T-helper 2 cell (primary cell): ENCODE measurements at places on chromosomes 6 and 20.
A peak's percentile ranks its signal among the peaks of the same experiment; 100 is the strongest.

GRCh38 chr6:78835817-78836216 lies 31.5 kb upstream of the IRAK1BP1 start:
- no peak for DNase-seq

DNA sequence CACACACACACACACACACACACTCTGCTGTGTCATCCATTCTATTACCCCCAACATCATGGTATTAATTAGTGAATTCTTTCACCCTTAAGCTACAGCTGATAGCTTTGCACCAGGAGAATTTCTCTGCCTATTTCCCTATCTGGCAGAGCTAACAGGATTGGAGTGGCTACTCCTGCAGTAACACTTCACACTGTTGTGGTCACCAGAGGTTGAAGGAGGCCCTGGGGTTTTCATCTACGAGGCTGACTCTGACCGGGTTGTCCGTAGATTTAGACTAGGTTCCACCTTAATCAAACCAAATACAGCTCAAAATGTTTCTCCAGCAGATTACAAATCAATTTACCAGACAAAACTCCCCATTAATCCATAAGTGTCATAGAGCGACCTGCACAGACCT lies 69.2 kb upstream of the RIPOR2 start:
- DNase-seq: no peak

DNA sequence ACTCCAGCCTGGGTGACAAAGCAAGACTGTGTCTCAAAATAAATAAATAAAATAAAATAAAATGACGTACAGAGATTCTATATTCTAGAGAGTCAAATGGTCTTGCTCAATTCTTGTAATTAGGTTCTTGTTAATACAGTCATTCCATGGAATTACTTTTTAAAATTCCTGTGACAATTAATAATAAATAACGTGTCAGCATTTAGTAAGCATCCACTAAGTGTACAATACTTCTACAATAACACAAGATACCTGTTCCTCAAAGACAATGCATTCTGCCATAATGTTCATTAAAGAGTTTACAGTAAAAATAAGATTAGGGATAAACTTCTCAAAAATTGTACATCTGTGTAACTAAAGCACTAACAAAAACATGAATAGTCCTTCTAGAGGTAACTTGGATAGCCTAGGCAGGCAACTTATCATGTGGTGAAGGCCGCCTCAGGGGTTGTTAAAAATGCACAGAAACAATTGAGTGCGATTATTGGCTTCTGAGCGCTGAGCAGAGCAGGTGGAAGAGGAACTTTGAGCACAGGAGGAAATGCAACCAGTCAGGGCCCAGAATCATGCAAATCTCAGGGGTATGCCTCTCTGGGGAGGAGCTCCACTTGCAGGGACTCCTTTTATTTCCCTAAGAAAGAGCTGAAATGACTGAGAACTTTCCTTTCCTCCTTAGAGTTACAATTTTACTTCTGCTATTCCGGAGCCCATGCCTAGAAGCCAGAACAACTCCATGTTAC lies 37.1 kb downstream of the QRSL1 start:
- no peak for DNase-seq

GRCh38 chr20:1472556-1473245 lies 6.1 kb upstream of the NSFL1C start:
- no peak for DNase-seq

DNA sequence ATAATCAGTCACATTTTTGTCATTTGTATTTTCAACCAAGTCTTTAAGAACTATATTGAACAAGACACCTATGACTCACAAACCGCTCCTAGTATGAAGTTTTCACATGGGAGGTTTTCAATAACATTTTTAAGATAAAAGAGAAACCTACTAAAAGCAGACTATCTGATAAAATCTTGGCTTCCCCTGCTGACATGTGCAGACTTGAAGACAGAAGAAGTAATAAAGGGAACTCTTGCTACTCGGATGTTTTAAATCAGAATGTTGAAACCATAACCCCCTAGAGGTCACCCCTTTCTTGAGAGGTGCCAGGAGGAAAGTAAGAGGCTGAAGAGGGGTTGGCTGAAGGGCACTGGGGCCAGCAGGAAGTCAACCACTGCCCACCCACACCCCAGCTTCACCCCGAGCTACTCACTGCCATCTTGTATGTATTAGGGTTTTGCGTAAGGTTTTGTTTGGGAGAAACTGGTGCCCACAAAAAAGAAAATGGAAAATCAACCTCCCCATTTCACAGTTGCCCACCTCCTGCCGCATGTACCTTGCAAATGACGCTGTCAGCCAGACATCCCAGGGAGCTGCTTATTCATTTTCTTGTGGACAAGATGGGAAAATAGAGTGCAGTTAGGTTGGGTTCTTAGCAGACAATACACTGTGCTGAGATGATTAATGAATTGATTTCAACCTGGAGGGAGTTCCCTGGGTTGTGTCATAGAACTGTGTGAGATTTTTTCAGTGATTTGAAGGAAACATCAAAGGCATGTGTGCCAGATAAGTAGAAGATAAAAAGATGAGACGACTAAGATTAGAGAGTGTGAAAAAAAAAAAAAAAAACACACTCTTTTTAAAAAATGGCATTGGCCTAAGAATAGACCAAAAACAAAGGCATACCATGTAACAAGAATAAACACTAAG lies 83.2 kb upstream of the TAB2 start:
- peak; percentile 89 for DNase-seq

DNA sequence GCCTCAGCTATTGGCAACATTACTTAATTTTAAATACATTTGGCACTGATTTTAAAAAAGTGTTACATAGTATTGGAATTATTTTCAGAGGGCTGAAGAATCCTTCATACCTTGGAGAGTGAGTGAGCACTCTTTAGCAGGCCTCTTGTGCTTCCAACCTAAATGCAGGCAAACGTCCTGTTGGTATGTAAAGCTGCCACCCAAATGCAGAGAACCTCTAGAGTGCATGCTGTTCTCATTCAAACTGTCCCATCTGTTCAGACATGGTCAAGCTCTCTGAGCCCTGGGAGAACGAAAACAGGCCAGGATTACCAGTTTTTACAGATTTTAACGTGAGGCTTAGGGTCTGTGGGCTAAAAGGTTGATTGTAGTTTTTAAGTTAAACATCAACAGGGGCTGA lies 378.0 kb upstream of the FLRT3 start:
- no peak for DNase-seq

- DNase-seq: no peak
Observed at GRCh38 chr6:80143419-80143937, 37.0 kb downstream of the BCKDHB start.

GRCh38 chr6:83872386-83873118 lies 13.1 kb downstream of the CYB5R4 start:
- DNase-seq: no peak

DNA sequence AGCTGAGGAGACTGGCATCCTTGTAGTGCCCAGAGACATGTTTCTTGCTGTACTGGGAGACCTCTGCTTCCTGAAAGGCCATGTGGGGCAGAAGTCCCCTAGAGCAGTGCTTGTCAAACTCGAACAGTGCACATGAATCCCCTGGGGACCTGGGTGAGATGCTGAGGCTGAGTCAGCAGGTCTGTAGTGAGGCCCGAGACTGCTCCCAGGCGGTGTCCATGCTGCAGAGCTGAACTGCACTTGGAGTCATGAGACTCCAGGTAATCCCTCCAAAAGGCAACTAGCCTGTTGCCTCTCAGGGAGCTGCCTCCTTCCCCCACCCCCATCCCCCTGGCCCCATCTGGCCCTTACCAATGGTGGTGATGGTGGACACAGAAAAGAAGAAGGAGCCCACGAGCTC lies 3.7 kb downstream of the KCNK17 start:
- DNase-seq: no peak

DNA sequence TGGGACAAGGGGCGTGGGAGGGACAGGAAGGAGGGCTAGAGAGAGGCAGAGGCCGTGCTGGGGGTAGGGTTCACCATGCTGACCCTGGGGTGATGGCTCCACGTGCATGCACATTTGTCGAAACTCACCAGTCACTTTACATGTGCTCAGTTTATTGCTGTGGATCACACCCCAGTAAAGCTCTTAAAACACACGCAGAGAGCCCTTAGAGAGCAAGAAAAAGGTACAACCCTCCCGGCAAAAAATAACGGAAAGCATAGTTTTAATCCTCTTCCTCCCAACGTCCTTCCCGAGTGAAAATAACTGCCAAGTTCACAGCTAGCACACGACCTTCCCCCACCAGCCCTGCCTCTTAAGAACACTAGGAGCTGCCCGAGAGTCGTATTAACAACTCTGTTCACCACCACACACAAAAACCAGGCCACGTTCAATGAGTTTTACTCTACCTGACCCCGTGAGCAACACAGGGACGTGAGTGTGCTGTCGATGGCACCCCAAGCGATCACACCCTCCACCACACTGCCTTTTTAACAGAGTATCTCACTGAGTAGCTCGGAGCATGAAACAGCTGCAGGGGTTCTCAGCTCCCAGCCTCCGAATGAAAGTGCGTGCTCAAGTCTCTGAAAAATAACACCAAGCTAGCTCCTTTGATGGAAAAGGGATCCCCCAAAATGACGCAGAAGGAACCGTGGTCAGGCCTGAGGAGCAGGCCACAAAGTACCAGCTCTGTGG lies 39.7 kb downstream of the TAF4 start:
- no peak for DNase-seq

DNA sequence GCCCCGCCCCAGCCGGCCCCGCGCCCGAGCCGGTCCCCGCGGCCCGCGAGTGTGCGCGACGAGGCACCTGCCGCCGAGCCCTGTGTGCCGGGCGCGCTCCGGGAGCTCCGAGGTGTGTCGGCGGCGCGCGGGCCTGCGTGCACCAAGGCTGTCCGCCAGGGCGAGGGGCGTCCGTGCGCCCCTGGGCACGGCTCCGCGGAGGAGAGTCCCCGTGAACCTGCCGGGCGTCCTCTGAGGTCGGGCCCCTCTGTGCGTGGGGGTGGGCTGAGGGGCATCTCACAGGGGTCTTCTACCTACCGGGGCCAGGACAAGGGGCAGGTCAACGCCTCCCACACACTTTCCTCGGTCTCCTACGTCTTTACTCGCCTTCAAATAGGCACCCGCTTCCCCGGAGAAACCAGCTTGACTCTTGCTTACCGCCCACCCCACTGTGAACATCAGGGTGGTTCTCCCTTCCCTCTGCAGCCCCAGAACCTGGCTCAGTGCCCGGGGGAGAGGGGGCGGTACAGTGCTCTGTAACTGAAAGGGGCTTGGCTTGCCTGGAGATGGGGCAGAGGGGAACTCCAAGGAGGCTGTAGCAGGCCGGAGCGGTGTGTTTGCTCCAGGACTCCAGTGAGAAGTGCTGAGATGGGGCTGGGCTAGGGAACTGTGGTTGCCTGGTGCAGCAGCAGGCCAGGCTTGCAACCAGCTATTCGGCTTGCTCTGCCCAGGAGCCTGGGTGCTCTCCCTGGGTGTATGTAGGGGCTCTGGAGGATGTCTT lies at the start of gene SAMD10:
Gene SAMD10 (minus strand): TSS at position 86 of the 760 bp plus-strand sequence. CDS start 175 bp downstream, outside the sequence.
- DNase-seq: peak; percentile 59

DNA sequence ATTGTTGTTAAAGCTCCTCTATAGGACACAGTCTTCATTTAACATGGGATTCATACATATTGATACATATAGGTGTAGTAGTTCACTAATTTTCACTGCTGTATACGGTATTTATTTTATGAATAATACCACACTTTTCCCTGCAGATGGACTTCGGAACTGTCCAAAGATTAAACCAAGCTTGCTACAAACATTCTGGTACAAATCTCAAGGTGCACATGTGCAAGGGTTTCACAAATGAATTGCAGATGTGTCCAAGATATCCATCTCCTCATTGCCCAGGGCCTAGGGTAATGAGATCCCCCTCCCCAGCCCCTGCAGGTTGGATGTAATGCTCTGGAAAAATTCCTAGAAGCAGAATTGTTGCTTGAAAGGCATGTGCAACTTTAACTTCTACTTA lies 31.4 kb downstream of the DTNBP1 start:
- no peak for DNase-seq

GRCh38 chr20:60064554-60065196 lies 106.5 kb downstream of the CDH26 start:
- no peak for DNase-seq

GRCh38 chr6:257774-258173 lies 34.5 kb upstream of the DUSP22 start:
- no peak for DNase-seq

GRCh38 chr6:161903584-161904212 lies 629.8 kb upstream of the AGPAT4 start:
- DNase-seq: no peak

DNA sequence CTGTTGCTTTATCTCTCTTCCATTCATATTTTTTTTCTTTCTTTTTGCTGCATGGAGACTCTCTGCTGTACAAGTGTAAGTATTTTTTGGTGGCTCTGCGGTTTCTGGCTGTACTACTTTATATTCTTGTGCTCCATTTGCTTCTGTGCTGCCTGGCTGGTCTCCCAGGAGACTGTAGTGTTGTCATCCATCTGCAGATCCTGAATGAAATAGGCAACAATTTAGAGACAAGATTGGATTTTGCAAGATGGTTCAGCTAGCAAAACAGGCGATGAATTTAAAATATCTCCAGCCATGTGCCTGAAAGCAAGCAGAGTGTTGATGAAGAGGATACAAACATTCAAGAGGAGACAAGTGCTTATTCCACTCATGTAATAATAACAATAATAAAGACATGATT lies 75.1 kb upstream of the SCGN start:
- no peak for DNase-seq

DNA sequence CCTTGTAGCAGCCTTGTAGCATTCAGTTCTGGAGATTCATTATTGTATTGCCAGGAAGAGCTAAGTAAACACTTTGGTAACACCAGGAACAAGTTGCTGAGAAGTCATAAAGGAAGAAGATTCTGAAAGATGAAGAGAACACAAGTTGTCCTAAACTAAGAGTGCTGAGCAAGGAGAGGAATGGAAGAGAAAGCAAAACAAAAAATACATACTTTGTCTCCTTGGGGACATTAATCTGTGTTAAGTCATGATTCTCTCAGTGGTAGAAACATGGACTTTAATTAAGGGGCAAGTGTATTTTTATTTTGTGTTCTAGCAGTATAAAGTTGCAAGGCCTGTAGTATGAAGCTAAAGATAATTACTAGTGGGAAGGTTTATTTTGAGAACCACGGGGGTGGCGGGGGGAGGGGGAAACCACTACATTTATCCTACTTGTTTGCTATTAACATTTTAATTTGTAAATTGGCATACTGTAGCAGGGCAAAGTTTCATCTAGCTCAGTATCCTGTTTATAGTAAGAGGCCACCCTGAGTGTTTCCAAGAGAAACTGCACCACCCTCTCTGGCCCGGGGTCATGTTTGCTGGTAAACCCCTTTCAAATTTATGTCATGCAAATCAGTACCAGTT lies 463.0 kb downstream of the CDKAL1 start:
- no peak for DNase-seq

DNA sequence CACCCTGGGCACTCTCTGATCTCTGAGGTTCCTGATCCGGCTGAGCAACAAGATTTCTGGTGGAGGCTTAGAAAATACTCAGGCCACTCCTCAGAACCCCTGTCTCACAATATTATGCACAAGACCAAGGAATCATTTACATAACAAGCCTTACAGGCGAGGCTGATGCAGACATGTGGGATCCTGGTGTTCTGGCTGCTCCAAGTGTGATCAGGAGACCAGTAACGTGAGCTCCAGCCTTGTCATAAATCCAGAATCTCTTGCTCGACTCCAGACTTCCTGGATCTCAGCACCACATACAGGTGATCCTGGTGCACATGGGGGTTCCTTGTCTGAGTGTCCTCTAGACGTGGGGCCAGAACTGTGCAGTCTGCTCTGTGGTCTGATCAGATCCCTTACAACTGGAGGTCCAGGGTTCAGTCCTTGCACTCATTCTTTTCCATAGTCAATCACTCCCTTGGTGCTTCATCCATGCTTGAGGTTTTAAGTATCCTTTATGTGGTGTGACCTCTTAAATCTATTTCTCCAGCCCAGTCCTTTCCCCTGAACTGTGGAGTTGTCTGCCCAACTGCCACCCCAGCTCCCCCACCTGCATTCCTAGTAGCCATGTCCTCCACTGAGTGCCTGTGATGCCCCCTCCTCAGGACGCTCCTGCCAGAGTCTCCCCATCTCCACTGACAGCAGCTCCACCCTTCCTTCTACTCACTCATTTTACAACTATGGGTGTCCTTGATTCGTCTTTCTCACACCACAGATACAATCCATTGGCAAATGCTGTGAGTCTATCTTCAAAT lies 5.1 kb downstream of the HLA-C start:
- DNase-seq: no peak
